Adrenal gland (tissue), 19 donors: ENCODE measurements at places on chromosomes 7 and 10. TPM values are rescaled to one million over a fixed set of nuclear protein-coding genes. Genes with fewer than 3 reads are reported as not detected.

DNA sequence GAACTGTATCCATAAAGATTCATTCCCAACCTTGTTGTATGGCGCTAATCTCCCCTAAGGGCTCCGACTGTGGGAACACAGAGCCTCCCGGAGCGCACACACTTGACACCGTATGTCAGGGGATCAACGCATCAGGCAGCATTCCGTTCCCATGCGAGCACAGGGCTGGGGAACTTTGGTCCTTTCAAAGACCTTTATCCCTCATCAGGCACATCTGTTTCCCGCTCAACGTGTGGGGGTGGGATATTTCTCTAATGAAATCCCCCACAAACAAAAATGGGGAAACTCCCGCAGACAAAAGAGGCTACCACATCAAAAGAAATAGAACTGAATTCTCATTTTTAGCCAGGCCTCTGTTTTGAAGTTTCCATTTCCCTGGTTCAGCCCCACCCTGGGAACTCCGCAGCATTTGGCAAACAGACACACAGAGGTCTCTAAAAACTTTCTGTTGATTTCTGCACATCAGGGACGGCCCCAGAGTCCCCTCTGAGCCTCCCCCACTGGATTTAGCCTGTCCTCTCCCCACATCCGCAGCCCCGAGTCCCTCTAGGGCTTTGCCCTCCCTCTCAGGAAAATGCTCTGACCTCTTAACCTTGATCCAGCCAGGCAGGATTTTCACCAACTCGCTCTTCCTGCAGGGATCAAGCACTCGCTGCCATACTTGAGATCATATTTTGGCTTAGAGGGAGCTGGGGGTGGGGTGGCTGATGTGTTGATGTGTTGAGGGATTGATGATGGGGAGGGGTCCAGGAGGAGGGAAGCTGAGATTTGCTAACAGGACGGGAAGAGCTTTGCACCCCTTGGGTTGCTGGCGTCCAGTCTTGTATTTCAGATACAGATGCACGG is 6.6 kb downstream of the CPA5 start:
- no peaks in the 10 kb centered on the region for H3K27me3 ChIP-seq
- peaks cover 13% of the 10 kb centered on the region for H3K4me1 ChIP-seq

DNA sequence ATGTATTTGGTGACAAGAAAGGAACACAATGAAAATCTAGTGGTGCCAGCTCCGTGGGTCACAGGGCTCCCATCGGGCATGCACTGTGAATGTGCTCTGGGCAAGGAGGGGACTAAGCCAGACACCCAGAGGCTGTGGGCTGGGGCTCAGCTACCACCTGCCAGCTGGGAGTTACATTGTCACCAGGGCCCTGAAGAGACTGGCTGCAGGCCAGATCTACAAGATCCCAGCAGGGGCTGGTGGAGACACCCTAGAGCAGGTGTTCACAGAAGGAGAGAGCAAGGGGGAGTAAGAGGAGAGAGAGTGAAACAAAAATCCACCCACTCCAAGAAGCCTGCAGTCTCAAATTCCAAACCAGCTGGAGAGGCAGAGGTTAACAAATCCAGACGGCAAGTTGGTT is 116.6 kb upstream of the ADCY1 start:
- H3K36me3 ChIP-seq = no peaks in the 10 kb centered on the region
- DNase-seq = no peak
- H3K27me3 ChIP-seq = no peaks in the 10 kb centered on the region
- no peaks in the 10 kb centered on the region for H3K4me1 ChIP-seq

The GSTO2 gene
- 8.2 TPM for total RNA-seq

GRCh38 chr10:110416776-110417711 is 80.7 kb upstream of the DUSP5 start:
- no peak overlapping the region for H3K27ac ChIP-seq
- DNase-seq = no peak
- no peaks in the 10 kb centered on the region for H3K27me3 ChIP-seq
- no peak overlapping the region for H3K4me3 ChIP-seq
- H3K4me1 ChIP-seq = no peaks in the 10 kb centered on the region

DNA sequence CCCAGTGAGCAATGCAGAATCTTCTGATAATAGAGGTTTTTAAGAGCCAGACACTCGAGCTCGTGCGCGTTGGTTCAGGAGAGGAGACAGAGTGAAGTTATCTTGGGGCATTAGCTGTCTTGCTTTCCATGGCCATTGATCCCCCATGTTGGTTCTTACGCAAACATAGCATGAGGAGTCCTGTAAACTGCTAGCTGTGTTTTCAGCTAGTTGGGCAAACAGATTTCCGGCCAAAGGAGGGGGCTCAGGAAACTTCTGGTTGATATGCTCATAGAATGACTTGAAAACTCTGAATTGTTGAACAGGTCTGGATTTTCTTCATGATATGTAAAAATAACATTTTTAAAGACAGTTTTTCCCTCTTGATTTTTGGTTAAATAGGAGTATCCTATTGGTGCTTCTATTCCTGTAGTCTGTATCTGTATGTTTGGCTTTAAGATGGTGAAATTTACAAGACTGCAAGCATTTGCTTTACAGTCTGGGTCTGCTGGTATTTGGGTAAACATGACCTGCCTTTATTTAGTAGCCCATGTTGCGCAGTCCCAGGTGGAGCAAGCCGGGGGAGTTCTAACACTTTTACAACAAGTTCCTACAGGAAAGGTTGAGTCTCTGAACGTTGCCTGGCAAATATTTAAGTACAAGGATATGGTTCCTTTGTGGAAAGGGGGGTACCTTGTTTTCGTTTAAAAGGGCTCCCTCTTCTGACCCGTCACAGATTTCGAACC is 218.4 kb upstream of the KCND2 start:
- no peaks in the 10 kb centered on the region for H3K27me3 ChIP-seq
- H3K27ac ChIP-seq = peak overlapping the region; percentile 71
- no peak for DNase-seq

- H3K27me3 ChIP-seq = no peaks in the 10 kb centered on the region
- no peak overlapping the region for H3K27ac ChIP-seq
- no peak overlapping the region for H3K4me3 ChIP-seq
- no peaks in the 10 kb centered on the region for H3K4me1 ChIP-seq
- no peak for DNase-seq
These were observed 76.4 kb downstream of the RELN start for GRCh38 chr7:103912891-103913605.

The SKIDA1 gene
- total RNA-seq = 2.6 TPM

- H3K36me3 ChIP-seq = no peaks in the 10 kb centered on the region
- H3K4me1 ChIP-seq = peaks cover 22% of the 10 kb centered on the region
- H3K27ac ChIP-seq = no peak overlapping the region
- DNase-seq = no peak
- H3K4me3 ChIP-seq = no peak overlapping the region
These were observed 118.7 kb upstream of the SEC61G start for GRCh38 chr7:54877683-54878082.

DNA sequence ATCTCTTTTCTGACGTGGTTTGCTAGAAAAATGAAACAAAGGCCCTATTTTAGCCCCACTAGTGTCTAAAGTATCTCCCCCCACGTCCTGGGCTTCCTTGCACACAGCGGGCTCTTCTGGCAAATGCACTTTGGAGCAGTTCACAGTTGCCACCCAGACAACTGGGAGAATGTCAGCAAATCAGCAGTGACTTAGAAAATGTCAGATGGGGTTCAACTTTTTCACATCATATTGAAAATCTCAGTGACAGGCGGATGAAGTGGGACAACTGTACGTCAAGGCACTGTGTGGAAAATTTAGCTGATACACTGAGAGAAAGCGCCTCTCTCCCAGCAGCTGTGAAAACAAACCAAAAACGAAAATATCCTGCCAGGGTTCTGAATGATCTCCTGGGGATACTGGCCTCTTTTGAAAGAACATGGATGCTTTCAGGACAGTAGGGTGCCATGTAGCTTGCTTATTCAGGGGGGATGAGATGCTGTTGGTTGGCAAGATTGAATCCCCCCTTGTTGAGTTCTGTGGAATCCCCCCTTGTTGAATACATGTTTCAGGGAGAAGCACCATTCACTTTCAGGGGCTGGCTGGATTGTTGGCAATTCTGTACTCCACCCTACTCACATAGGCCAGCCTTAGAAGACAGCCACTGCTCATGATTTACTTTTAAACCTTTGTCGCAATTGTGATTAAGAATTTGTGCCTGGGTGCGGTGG is 372.8 kb upstream of the CELF2 start:
- H3K4me1 ChIP-seq = peaks cover 4% of the 10 kb centered on the region
- no peak for DNase-seq
- no peak overlapping the region for H3K27ac ChIP-seq
- no peak overlapping the region for H3K4me3 ChIP-seq
- H3K36me3 ChIP-seq = no peaks in the 10 kb centered on the region
- no peaks in the 10 kb centered on the region for H3K27me3 ChIP-seq
